ENCODE measurements at places on chromosomes 3 and 15.

- DNase-seq, result no peak
Observed at GRCh38 chr3:145063616-145064015, 1092.0 kb downstream of the DIPK2A start.

- DNase-seq, result no peak
Observed at GRCh38 chr15:57281321-57281720, 95.0 kb upstream of the CGNL1 start.

- no peak for DNase-seq
Observed at GRCh38 chr3:45409369-45409768, 21.0 kb downstream of the LARS2 start.

DNA sequence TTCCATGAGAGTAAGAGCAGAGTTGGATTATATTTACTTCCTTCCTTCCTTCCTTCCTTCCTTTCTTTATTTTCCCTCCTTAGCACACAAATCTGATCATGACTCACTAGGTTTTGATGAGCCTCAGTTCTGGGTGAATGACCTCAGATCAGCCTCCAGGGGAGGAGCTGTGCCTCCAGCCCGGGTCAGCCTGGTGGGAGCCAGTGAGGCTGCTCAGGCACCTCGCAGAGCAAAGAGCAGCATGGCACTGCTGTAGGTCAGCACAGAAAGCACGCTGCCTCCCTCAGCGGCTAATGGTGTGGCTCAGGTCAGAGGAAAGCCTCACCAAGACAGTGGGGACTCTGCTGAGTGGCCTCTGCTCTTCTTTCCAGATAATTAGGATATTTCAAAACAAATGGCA, 108.5 kb downstream of the SYNPR start:
- DNase-seq, result no peak

DNA sequence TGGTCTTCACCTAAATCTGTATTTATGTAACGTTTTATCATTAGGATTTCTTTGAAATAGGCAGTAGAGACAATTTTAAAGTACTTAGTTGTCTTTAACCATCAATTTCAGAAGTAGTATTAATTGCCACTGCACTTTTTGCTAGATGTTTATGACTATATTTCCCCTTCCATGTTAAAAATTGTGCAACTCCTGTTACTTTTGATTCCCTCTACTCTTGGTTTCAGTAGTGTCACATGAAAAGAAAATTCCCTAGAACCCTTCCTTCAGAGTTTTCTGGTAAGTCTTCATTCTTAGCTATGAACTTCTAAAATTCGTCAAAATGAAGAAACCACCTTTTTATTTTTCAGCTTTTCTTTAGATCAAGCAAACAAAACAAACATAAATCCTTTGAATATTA, 7.1 kb downstream of the PIAS1 start:
- no peak for DNase-seq

GRCh38 chr15:56244038-56244810, 545 bp upstream of the RFX7 start:
- DNase-seq, result no peak

DNA sequence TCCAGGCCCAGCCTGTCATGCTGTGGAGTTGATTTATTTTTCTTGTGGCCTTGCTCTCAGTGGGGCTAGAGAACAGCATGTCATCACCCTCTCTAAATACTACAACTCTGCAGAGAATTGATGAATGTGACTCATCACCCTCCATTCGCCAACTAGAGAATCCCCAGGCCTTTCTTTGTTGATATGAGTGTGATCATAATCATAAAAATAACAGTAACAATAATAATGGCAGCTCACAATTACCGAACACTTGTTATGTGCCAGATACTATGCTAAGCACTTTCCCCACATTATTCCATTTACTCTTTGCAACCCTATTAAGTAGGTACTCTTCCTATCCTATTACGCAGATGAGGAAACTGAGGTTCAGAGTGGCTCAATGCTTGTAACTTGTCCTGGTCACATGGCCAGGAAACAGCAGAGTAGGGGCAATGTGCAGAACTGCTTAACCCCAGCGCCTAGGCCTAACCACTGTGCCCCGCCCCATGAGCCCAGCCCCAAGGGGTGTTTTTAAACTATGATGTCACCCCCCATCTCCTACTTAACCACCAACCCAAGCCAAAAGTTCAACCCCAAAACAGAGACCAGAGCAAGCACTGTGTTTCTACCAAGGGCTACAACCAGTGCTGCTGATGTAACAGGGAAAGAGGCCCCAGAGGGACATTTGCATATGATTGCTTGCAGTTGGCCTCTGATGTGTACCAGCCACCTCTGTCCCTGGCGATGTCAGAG, 104.5 kb downstream of the ADCY5 start:
- DNase-seq, result no peak

DNA sequence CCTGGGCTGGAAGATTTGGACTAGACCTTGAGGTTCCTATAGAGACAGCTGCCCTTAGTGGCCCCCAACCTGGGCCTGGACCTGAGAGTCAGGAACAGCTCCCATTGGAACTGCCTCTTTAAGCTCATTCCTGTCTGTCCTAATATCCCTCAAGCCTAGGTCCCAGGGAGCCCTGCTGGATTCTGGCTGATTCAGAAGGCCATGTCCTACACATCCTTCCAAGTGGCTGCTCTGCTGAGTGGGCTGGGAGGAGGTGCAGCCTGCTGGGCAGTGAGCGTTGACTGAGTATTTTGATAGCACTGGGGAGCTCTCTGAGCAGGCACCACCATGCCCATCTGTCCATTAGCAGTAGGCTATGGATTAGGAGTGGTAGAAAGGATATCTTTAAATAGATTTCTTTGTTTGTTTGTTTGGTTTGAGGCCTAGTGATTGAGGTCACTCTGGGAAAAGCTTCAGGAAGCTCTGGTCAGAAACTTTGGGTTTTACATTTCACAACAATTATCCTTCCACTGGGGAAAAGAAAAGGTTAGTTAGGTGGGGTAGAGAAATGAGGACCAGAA, 54.6 kb upstream of the ATOSA start:
- no peak for DNase-seq

DNA sequence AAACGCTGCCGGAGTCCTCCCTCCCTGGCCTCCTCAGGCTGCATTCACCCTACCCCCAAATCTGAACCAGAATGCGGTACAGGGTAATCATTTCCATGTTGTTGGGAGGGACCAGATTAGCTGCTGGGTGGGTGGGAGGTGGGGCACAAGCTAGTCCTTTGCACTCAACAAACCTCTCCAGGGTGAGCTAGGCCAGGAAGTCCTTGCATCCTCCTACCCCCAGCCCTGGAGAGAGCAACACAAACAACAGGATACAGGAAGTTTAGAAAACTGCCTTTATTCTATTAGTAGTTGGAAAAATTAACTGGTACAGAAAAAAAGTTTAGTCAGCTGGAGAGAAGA, 702 bp upstream of the GPX1 start:
- no peak for DNase-seq

DNA sequence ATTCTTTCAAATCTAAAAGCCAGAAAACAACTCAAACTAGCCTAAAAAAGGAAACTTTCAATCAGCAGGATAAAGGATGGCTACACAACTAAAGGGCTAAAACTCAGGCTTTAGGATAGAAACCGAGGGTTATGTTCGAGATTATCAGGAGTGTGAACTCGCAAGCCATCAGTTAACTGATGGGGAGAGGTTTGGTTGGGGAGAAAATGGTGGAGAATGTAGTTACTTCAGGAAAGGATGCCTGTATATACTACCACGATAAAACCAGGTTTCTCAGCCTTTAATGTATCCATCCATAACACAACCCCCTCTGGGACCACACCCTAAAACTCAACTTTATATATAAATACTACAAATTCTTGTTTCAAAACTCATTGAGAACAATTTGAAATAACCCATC, 22.2 kb downstream of the TRA2B start:
- DNase-seq, result no peak

DNA sequence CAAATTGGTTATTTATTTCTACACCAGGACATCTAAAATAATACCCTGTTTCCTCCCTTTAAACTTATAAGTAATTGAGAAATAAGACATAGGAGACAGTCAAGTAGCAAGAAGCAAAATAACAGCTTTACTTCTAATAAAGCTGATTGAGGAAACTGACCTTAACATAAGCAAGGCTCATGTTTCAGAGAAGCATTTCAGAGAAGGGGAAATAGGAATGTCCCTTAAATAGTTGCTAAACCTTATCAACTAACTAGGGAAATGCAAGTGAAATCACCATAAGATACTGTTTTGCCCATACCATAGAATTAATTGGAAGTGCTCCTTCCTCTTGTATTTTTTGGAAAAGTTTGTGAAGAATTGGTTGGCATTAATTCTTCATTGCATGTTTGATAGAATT, 84.9 kb downstream of the B3GALNT1 start:
- no peak for DNase-seq

- DNase-seq, result no peak
Observed at GRCh38 chr3:40299130-40299720, 10.3 kb upstream of the EIF1B start.

- no peak for DNase-seq
Observed at GRCh38 chr15:64828985-64829384, 3.5 kb upstream of the PIF1 start.

GRCh38 chr3:67964596-67964995, 310.2 kb upstream of the SUCLG2 start:
- no peak for DNase-seq

- DNase-seq, result no peak
Observed at GRCh38 chr3:158785972-158786371, 15.9 kb upstream of the MFSD1 start.

DNA sequence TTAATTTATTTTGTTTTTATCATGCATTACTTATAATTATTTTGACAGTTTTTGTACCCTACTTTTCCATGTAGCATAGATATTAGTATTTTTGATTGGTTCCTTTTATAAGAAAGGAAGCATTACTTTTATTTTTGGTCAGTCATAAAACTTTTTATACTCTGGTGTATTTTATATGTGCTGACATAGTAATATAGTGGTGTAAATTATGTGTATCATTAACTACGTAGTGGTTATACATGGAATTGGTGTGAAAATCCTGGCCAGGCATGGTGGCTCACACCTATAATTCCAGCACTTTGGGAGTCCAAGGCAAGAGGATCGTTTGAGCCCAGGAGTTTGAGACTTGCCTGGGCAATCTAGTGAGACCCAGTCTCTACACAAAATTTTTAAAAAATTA, 18.8 kb upstream of the NIPA2 start:
- DNase-seq, result no peak

GRCh38 chr3:194134231-194134756, 1.7 kb upstream of the HES1 start:
- DNase-seq, result peak; percentile 27

DNA sequence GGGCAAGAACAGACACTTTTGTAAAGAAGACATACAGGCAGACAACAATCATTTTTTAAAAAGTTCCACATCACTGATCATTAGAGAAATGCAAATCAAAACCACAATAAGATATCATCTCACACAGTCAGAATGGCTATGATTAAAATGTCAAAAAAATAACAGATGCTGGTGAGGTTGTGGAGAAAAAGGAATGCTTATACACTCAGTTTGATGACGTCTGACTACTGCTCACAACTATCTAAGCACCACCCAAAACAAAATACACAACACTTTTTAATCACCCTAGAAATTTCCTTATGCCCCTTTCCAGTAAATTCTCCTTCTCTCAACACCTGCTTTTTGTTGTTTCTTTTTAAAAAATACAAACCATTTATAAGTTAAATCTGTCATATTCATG, 228.8 kb downstream of the ISL2 start:
- no peak for DNase-seq

DNA sequence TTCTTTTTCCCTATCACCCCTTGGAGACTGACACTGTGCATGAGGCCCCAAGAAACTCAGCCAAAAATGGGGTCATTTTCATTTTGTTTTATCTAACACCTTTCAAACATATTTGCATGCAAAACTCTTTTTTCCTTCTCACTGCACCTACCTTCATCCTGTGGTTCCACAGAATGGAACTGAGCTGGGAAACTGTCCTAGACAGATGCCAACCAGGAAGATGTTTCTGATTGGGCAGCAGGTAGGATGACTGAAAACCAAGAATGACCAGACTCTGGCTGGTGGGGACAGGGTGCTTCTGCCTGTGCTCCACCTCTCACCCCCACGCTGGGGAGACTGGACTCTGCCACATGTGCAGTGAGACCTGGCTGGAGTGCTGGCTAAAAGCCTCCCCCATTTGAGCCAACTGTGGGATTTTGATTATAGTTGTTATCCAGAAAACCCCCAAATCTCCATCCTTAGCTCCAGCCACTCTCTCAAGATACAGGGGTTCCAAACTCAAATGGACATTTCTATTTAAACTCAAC, 5.2 kb downstream of the PPIB start:
- DNase-seq, result no peak

DNA sequence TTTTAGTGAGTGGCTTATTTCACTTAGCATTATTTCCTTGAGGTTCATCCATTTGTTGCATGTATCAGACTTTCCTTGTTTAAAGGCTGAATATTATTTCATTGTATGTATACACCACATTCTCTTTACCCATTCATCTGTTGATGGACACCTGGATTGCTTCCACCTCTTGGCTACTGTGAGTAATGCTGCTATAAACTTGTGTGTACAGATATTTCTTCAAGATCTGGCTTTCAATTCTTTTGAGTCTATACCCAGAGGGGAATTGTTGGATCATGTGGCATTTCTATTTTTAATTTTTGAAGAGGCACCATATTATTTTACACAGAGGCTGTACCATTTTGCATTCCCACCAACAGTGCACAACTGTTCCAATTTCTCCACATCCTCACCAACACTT, 313.5 kb downstream of the RPLP1 start:
- DNase-seq, result no peak

- no peak for DNase-seq
Observed at GRCh38 chr3:45795882-45796765, at the start of gene SLC6A20. Gene SLC6A20 (minus strand): TSS chr3:45796536. CDS start chr3:45796419, 117 bp downstream.

GRCh38 chr15:68789534-68790241, 31.0 kb downstream of the ANP32A start:
- no peak for DNase-seq

DNA sequence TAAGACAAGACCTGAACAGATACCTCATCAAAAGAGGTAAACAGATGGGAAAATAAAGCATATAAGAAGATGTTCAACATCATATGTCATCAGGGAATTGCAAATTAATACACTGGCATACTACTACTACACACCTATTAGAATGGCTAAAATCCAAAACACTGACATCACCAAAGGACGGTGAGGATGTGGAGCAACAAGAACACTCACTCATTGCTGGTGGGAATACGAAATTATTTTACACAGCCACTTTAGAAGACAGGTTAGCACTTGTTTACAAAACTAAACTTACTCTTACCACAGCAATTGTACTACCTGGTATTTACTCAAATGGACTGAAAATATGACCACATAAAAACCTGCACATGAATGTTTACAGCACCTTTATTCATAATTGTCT, 119.6 kb downstream of the GSK3B start:
- no peak for DNase-seq

- no peak for DNase-seq
Observed at GRCh38 chr15:35168464-35168863, 83.4 kb upstream of the NANOGP8 start.

GRCh38 chr15:99164119-99164518, 59.2 kb downstream of the SYNM start:
- DNase-seq, result no peak

All from central memory CD8-positive, alpha-beta T cell (primary cell).